AG08396 (cell line): ENCODE measurements at places on chromosomes 7 and 10.

DNA sequence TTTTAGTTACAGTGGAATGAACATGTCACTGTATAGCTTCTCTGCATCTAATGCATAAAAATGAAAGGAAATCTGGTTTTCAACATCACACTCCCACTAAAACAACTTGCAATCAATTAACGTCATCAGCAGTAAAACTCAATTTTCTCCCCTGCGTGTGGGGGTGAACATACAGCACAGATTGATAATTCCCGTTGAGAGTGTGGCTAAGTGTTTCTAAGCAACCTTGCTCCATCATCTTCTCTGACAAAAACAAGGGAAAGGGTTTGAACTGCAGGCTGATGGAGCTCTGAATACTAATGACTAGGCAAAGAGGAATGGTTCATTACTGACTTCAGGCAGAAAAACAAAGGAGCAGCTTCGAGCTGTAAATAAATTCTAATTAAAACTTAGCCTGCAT lies 238.3 kb downstream of the PARD3 start:
- DNase-seq = no peak

DNA sequence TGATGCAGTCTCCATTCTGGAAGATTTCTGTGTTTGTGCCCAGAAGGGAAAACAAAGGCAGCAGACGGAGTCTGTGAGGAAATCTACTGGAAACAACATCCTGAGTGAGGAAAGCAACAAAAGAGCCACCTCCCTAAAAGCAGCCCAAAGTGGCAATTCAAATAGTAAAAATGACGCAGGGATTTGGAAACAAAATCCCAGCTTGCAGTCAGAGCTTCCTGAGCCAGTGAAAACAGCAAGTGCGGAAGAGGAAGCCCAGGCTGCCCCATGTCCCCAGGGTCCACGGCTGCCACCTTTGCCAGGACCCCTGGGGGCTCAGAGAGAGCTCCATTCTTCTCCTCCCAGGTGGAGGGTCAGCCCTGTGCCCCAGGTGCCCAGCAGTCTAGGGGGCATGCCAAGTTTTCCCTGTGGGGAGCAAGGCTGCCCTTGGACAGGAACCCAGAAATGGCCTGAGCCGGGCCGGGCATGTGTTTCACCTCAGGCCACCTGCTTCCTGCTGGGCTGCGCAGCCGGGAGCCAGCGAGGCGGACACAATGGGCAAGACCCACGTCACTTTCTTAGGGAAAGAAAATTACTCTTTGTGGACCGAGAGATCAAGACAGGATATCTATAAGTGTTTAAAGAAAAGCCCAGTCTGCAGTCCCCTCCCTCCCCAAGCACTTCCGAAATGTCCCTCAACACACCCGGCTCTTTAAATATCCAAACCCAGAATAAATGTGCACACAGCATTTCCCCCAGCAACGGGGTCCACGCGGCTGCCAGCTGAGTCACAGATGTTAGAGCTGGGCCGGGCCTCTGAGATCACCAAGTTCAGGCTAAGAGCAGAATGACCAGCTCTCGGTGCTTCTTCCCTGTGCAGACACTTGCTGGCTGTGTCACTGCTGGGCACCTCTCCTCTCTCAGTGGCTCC lies 231.1 kb downstream of the ARHGAP12 start:
- DNase-seq = peak; percentile 77

- no peak for DNase-seq
These were observed 719 bp downstream of the ZNF33B start for GRCh38 chr10:42637648-42638054.

DNA sequence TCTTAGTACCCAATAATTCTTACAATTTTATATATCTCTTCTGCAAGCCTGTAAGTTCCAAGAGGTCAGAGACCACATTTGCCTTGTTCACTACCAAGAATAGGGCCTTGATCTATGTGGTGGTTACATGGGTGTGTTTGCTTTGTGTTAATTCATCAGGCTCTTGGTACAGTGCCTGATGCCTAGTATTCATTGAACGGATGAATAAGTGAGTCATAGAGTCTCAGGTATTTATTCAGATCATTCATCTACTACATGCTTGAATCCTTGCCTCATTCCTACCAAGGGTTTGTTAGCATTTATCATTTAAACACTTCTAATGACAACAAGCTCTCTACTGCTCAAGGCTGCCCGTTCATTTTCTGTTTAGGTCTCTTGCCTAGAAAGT lies 11.3 kb upstream of the SGPL1 start:
- no peak for DNase-seq

DNA sequence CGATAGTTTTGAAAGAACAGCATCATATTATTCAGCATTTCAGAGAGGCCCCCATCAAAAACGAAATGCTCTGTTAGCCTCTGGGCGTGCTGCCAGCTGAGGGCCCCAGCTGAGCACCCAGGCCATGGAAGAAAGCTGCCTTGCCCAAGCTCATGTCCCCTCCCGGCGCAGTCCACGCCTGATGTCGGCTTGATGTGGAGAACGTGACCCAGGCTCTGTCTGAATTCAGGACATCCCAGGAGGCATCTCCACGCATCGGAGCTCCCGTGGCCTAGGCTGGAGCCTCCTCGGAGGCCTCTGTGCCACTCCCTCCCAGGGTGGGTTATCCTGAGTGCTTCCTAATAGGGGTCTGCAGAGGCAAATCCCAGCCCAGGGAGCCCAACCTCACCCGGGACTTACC lies 218.3 kb upstream of the AKR1E2 start:
- no peak for DNase-seq

- DNase-seq = no peak
These were observed 11.1 kb upstream of the LRRC27 start for GRCh38 chr10:132320654-132321469.

GRCh38 chr7:36409180-36409579 lies 19.5 kb downstream of the ANLN start:
- no peak for DNase-seq

GRCh38 chr7:106367018-106367420 lies 82.2 kb upstream of the NAMPT start:
- DNase-seq = peak; percentile 29

DNA sequence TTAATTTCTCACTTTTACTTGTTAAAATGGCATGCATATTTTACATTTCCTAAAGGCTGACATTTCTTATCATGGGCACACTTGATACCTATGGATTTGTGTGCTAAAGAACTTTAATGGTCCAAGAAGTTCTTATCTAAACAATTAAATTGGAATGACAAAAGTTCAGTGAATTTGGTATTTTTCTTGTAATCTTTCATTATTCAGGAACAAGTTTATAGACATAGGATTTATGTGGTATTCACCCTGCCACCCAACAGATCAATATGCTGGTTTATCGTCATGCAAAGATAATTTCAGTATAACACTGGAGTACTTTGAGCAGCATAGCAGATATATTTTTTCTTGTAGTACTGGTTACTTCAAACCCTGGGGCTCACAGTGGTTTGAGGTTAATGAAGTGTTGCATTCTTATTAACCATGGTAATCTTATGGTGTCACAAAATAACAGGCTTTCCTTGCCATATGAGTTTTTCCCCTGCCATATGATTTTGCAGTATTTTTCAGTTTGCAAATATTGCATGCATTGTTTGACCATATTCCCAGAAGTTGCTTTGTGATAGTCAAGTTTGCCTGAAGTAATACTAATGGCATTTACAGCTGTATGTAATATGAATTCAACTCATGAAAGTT lies 148.8 kb downstream of the PPP1R9A start:
- DNase-seq = no peak

DNA sequence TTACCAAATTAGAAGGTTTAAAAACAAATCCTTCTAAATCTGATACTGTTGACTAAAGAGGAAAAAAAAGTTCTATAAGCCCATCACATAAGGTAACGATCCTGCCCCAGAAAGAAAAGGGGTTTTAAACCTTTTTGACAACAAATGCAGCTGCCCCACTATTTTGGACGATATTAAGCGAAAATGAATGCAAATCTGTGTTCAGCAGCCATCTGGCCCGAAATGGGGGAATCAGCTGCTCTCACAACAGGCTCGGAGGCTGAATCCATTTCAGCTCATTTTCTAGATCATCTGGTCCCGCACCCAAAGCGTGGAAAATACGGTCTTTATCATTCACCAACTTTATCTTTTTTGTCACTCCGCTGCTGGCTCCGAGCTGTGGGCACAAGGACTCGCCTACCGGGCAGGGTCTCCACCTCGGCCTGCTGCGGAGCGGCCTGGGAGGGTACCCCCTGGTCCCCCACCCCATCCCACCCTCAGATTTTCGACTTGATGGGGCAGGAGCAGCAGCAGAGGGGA lies 2.4 kb upstream of the EBF3 start:
- no peak for DNase-seq

DNA sequence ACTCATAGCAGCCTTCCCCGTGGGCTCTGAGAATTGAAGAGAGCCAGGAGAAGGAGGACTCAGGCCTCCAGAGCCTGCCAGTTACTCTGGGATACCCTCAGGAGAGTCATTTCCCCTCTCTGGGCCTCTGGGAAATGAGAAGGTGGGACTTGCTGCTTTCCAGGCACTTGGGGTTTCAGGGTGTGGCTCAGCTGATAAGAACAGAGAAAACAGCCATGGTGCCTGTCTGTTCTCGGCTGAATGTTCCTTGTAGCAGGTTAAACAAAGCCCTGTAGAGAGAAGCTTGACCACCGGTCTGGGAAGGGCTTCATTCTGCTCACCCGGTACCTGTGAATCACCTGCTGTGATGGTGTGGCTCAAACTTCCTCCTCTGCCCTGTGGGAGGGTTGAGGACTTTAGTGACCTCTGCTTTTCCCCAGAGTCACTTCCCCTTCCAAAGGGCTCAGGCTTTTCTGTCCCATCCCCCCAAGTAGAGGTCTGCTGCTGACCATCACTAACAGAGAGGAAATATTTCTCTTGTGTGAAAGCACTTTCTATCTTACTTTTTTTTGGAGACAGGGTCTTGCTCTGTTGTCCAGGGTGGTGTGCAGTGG lies 212.4 kb upstream of the GALNT17 start:
- DNase-seq = no peak

DNA sequence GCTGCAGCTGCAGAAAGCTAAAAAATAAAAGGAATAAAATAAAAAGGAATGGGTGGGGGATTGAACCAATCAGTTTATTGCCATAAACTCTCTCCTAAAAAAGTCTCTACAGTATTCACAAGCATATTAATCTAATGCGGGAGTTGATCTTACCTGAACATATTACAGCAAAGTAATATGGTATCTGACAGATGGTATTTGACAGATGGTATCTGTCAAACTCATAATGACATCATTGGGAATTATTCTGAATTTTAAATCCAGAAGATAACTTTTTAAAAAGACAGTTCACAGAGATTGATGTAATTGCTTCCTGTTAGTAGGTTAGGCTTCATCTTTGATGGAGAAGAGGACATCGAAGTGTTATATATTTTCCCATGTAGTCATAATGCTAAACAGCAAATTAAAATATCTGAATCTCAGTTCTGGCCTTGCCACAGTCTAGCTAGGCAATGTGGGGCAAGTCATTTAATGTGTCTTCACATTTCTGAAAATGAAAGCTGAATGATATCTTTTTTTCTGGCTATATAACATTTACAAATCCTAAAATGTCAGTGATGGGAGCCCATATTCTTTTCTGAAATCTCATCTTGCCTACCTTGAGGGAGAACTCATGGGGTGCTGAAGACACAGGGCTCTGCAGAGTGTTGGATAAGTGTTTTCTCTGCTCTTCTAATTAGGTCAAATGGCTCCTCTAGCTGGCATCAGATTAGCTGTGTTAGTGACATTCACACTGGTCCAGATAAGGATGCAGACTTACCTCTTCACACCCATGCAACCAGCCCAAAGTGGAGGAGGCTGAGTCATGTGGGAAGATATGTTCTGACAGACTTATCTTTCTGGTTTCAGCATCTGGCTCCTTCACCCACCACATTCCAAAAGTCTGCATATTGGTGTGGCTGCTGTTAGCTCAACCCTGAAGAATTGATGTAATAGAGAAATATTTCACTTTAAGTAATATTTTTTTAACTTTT lies 2.1 kb upstream of the LIPM start:
- DNase-seq = no peak

GRCh38 chr7:18315241-18315640 lies 180.3 kb upstream of the HDAC9 start:
- DNase-seq = no peak

GRCh38 chr10:72328045-72328828 lies 26.5 kb downstream of the DNAJB12 start:
- DNase-seq = peak; percentile 67

GRCh38 chr10:11898372-11899066 lies 75.4 kb downstream of the PROSER2 start:
- no peak for DNase-seq

- no peak for DNase-seq
These were observed 58.4 kb downstream of the MAPK8 start for GRCh38 chr10:48364659-48365405.

DNA sequence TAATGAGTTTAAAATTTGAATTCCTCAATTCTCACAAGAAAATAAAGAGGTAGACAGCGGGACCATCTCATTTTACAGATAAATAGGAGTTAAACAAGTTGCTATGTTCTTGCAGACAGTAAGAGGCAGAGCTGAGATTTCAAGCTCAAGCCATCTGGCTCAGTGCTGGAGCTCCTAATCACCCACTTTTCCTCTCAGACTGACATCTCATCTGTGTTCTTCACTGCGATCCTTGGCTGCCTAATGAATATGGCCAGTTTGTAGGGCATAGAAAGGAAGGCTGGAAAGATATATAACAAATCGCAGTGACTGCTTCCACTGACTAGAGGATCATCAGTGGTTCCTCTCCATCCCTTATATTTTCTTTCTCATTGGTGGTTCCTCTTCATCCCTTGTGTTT lies 151.2 kb downstream of the MPP7 start:
- no peak for DNase-seq

GRCh38 chr7:24936121-24936824 lies 43.7 kb downstream of the OSBPL3 start:
- no peak for DNase-seq

DNA sequence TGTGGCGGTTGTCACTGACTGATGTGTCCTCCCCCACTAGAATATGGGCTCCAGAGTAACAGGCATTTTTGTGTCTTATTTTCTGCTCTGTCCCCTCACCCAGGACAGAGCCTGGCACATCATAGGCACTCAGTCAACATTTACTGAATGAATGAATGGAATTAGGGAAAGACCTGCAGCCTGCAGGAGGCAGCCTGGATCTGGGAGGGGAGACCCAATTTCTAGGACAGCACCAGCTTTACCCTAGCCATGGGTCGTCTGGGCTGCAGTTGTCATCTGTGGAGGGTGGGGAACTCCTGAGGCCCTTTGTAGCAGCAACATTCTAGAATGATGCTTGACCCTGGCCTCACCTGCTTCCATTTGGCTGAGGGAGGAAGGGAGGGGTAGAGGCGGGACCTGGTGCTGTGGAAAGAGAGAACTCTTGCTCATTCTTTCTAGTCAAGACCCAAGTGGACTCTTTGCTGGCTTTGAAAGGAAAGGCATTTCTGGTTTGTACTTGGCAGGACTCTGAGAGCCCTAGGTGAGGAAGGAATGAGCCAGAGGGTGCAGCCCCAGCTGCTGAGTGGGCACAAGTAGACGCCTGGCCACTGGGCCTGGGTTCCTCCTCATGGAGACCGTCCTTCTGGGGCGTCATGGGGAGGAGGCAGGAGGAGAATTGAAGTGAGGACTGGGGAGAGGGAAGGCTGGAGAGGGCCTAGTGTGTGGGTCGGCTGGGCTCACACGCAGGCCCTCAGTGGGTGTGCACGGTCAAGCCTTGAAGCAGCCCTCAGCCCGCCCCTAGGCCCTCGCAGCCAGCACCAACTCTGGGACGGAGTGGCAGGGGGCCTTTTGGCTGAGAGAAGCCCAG lies 8.9 kb downstream of the FGF8 start:
- no peak for DNase-seq

GRCh38 chr7:40470091-40470592 lies 335.3 kb downstream of the SUGCT start:
- DNase-seq = no peak

- peak; percentile 59 for DNase-seq
These were observed 19.2 kb upstream of the SMO start for GRCh38 chr7:129169171-129169671.
